Colonic mucosa (tissue), 4 donors: ENCODE measurements at places on chromosomes 12 and 14. TPM values are rescaled to one million over a fixed set of nuclear protein-coding genes. Genes with fewer than 3 reads are reported as not detected.

DNA sequence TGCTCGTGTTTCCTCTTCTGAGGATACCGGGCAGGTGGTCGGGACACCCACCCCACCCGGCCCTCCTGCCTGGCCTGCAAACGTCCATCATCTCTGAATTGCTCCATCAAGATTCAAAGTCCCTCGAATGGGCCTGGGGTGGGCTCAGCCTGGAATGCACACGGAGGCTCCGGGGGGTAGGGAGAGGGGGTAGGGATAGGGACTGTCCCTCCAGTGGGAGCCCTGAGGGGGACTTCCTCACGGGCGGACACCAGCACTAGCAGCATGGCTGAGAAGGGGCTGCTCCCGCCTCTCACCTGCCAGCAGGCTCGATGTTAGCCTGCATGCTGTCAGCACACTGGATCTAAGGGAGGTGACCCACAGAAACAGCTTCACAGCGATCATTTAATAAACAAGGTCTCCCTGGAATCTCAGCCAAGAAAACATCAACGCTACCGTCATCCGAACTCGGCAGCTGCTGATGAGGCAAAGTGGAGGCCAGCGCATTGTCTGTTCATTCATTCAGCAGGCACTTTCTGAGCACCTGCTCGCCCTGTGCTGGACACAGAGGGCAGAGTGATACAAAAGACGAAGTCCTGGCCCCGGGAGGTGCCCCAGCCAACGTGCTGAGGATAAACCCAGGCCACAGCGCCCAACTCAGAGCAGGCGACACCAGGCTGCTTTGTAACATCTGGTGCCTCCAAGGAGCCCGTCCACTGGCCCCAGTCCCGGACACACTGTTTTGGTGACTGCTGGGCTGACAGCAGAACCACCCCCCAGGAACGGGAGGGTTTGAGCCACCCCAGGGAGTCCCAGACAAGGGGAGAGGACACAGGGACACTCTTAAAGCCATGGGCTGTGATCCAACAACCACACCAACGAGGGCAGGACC, 6.3 kb downstream of the TMEM179 start:
- no peak for DNase-seq

- no peak for DNase-seq
Observed at GRCh38 chr12:2411616-2412304, 359.0 kb downstream of the CACNA1C start.

DNA sequence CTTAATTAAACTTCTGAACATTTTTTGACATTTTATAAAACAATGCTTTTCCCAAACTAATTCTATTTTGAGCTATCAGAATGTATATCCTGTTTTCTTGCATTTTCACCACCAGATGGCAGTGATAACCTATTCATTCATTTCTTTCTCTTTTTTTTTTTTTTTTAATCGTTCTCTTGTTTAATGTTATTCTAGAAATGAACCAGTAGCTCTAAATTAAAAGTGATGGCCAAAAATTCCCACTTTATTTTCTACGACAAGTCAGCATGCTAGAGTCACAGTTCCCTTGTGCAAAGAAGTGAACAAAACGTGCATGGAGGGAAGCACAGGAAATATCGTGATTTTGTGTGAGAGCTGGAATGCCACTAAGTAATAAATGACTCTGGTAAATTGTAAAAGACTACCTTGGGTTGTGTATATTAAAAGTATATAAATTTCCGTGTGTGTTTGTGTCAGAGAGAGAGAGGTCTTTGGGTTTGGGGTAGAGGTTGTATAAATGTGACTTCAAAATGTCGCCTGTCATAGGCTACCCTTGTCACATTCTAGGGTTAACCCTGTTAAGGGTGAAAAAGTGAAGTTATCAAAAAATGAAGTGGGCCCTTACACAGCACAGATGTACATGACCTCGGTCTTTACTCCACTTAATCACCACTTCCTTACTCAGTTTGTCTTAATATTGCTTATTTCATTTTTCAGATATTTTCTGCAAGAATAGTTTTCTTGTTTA, 40.4 kb upstream of the LDHB start:
- no peak for DNase-seq

RGS6 gene
- total RNA-seq = 0.15 TPM

DNA sequence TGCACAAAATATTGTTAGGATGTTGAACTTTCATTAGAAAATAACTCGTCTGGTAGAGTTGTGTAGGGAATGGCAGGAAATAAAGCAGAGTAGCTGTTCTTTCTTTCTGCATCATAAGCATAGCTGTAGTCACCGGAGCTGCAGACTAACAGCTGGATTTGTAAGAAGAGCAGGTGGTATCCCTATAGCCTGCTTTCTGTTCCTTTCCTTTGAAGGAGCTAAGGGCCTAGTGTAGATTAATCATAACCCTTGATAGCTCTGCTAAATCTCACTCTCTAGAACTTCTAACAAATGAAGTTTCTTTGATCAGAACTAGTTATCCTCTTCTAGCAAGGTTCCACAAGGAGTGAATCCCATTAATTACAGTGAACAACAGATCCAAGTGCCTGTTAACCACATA, 3.5 kb downstream of the LMO3 start:
- DNase-seq = no peak
